GF-D8 (cell line): ENCODE measurements at places on chromosomes 5 and 9.

- no peak for DNase-seq
These were observed 26.7 kb downstream of the FOXI1 start for GRCh38 chr5:170132269-170132975.

GRCh38 chr5:124421584-124421983 lies 324.9 kb downstream of the ZNF608 start:
- DNase-seq, result no peak

GRCh38 chr9:136784997-136785361 lies 6.2 kb upstream of the TMEM141 start:
- DNase-seq, result no peak

- DNase-seq, result peak; percentile 30
These were observed 1.3 kb upstream of the CARD19 start for GRCh38 chr9:93094658-93095204.

DNA sequence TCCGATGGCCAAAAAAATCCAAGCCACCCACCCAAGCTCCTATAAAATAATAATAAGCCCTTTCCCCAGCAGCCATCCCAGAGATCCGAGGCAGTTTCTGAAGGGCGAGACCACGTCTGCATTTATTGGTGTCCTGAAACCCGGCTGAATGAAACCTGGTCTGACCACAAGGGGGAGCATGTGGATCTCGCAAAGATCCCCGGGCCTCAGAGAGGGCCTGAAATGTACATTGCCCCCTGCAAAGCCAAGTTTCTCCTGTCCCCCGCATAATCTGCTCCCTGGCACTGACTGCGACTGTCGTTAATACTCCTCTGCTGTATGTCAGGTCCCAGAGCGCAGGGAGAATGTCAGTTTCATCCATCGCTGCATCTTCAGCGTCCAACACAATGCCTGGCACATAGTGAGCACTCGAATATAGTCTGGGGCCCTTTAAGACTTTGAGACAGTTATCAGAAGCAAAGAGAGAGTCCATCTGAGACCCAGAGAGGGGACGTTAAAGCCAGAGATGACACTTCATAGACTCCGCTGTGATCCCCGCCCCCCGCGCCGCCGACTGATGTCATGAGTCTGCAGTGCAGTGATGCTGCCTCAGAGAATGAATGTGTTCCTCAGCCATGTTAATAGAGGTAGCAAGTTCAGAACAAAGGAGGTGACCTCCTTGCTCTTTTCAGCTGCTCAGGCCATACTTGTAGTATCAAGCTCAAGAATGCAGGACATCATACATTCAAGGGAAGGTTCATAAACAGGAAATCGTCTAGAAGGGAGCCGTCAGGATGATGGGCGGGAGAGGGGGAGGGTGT lies 74.5 kb upstream of the BARHL1 start:
- DNase-seq, result no peak

GRCh38 chr5:50744776-50745175 lies 78.3 kb downstream of the PARP8 start:
- no peak for DNase-seq

- DNase-seq, result no peak
These were observed 3.2 kb upstream of the MAPK9 start for GRCh38 chr5:180294913-180295555.

DNA sequence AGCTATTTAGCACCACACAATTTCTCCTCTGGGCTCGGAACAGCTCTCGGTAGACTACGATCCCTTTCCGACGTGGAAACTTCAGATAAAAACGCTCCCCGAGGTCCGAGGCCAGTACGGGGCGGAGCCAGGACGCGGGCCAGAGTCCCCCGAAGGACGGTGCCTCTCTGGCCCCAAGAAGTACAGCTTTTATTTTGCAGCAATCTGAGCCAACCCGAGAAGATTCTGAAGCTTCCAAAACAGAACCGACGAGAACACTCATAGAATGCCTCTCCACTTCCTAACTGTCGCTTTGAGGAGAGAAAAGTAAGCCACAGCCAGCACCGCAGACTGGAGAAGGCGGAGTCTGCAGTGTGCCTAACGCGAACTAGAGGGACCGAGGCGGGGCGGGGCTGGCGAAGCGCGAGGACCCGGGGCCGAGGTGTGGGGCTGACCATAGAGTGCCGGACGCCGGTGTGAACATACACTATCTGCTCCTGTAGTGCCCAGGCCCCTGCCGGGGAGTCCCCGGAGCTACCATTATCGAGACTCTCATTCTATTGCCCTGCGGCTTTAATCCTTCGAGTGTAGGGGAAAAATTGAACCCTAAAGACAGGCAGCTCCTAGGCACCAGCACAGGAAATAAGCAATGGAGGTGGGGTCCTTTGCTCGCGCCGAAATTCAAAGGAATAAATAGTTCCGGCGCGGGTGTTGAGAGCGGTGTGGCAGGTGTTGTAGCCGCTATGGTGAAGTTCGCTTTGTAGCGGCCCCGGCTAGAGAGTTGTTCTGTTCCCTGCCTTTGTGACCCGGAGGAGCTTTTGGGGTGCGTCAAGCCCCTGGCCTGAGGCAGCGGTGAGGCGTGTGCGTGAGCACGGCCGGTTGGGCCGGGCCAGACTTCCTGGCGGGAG lies at the start of gene SMC2:
SMC2 (plus strand) TSS at position 663 of the 887 bp plus-strand sequence. CDS start 1,076 bp downstream, outside the sequence.
- DNase-seq, result peak; percentile 85

DNA sequence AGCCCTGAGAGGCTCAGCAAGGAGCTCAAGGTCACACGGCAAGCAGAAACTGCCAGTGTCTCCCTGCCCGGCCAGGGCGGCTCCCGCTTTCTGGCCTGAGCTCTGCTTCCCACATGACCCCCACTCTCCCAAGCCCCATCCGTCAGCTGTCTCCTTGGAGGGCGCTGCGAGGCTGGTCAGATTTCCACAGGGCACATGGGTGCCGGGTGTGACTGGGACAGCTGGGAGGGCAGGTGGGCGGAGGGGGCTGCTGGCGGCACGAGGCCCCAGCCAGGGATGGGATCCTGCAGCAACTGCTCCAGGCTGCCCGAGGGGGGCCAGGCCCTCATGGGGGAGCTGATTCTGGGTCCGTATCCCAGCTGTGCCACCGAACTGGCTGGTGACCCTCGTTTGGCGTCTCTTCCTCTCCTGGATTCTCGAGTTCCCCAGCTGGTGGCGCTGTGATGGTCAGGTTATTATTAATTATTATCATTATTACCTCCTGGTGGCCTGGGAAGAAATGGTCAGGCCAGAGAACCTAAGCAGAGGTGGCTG lies 12.9 kb upstream of the WDR38 start:
- DNase-seq, result no peak

GRCh38 chr9:112380102-112380824 lies at the start of gene HSDL2:
Gene HSDL2 (plus strand): TSS chr9:112380108. CDS start chr9:112380164, 56 bp downstream.
- peak; percentile 33 for DNase-seq

GRCh38 chr5:103434057-103434456 lies 128.5 kb downstream of the NUDT12 start:
- DNase-seq, result no peak

- no peak for DNase-seq
These were observed 3.6 kb upstream of the PALM2AKAP2 start for GRCh38 chr9:109776391-109776790.

- no peak for DNase-seq
These were observed 5.0 kb upstream of the TMEM268 start for GRCh38 chr9:114606068-114606467.

GRCh38 chr5:11734369-11734768 lies 169.9 kb downstream of the CTNND2 start:
- no peak for DNase-seq

- DNase-seq, result no peak
These were observed 60.3 kb downstream of the STX17 start for GRCh38 chr9:99966716-99967115.

GRCh38 chr9:124941679-124942561 lies 1.0 kb upstream of the GOLGA1 start:
- DNase-seq, result peak; percentile 54

- no peak for DNase-seq
These were observed 120.9 kb downstream of the WNK2 start for GRCh38 chr9:93304574-93305496.

- DNase-seq, result no peak
These were observed 82.4 kb upstream of the TAS2R1 start for GRCh38 chr5:9712506-9712905.
